ENCODE measurements at places on chromosomes 1 and 21.

- no peak for DNase-seq
These were observed 859.5 kb downstream of the USP25 start for GRCh38 chr21:16589006-16589898.

DNA sequence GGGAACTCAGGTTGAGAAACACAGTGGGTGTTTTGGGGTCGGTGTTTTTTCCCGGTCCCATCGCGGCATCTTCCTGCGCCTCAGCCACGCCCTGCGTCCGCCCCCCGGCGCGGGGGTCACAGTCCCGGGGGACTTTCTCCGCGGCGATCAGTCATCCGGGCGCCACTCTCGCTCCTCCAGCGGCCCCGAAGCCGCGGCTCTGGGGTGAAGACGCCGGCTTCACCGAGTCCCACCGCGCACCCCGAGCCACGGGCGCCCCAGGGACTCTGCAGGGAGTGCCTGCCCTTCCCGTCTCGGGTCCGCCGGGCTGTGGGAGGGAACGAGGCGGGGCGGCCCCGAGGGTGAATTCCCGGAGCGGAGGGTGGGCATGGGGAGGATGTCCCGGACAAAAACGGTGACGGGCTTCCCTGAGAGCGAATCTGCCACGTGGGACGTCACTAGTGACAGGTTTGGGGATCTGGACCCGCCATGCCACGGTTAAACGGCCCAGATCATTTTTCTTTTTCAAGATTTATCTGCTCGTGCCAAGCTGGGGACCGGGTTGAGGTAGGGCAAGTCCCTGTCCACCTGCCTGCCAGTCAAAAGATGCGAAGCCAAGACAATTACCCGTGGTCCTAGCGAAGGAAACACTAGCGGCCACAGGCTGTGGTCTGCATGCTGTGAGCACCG is 717 bp upstream of the BATF3 start:
- DNase-seq, result no peak

DNA sequence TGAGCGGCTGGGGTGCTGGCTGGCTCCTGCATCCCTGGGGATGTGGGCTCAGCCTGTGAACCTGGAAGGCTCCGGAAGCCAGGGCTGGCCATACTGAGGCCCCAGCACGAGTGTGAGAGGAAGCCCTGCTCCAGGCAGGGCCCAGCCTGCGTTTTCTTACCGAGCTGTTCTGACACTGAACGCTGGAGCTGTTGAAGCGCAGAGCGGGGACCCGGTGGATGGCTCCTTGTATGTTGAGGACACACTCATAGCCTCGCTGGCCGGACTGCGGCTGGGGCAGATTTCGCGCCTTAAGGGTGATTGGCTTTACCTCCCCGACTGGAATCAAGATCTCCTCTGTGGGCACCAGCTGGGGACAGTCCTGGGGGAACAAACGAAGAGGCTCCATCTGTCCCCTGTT is 160.0 kb downstream of the PLXNA2 start:
- no peak for DNase-seq

DNA sequence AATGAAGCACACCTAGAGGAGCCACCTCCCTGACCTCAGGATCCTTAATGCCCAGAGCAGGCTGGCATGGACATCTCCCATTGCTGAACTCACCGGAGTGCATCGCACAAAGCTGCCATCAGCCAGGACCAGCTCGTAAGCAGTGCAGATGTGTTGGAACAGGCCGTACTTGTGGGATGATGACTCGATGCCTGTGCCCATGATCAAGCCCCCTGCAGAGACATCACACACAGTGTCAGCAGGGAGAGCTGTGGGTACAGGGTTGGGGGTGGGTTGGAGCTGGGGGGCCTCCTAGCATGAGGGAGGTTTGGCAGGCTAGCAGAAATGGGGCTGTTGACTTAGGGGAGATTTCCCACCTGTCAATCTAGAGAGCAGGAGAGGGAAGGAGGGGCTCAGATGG is 12.0 kb downstream of the DHCR24 start:
- DNase-seq, result no peak

All from DMS79 (cell line).